Activated naive CD8-positive, alpha-beta T cell treated with anti-CD3 and anti-CD28 coated beads for 36 hours (primary cell): ENCODE measurements at places on chromosomes 4 and X. TPM values are rescaled to one million over a fixed set of nuclear protein-coding genes. Genes with fewer than 3 reads are reported as not detected.

RHOXF2 gene
- total RNA-seq = not detected

SGCB gene
- total RNA-seq = 8.2 TPM

- no peak for DNase-seq
These were observed 107.2 kb upstream of the NALF2 start for GRCh38 chrX:69396916-69397315.

DNA sequence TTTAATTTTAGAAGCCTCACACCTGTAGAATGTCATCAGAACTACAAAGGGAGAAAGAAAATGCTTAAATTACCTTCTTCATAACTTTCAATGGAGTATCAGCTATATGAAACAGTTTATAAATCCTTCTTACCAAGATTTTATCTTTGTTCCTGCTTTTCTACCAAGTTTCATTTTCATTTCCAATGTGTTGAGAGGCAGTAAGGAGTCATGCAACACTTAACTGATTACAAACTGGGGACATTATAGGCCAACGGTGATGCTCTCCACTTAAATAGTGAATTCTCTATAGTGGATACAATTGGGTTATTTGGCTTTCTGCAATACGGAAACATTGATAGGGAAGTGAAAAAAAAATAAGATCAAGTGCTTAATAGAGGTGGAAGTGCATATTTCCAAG lies 145.2 kb upstream of the FTHL17 start:
- no peak for DNase-seq

- peak; percentile 8 for DNase-seq
These were observed 5.8 kb upstream of the TET2 start for GRCh38 chr4:105140684-105141490.

DNA sequence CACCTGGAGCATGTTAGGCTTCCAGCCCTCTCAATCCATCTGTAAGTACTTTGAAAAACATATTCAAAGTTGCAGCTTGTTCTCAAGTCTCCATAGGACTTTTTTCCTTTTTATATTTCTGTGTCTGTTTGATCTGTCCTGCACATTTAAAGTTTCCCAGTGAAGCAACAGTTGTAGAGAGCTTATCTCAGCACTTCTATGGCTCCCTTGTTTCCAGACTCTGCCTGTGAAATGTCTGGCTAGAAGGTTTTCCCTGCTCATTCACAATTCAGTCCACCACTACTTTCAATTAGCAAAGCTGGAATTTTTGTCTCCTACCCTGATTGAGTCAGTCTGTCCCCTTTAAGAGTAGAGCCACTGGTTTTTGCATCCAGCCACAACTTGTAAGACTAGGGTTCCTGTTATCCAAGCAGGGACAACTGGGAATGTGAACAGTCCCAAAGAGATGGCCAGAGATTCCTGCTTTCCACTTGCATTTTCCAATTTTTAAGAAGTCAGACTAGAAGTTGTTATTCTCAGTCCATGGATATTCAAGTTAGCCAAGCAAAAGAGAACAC lies 116.1 kb downstream of the GASK1B start:
- DNase-seq = no peak

DNA sequence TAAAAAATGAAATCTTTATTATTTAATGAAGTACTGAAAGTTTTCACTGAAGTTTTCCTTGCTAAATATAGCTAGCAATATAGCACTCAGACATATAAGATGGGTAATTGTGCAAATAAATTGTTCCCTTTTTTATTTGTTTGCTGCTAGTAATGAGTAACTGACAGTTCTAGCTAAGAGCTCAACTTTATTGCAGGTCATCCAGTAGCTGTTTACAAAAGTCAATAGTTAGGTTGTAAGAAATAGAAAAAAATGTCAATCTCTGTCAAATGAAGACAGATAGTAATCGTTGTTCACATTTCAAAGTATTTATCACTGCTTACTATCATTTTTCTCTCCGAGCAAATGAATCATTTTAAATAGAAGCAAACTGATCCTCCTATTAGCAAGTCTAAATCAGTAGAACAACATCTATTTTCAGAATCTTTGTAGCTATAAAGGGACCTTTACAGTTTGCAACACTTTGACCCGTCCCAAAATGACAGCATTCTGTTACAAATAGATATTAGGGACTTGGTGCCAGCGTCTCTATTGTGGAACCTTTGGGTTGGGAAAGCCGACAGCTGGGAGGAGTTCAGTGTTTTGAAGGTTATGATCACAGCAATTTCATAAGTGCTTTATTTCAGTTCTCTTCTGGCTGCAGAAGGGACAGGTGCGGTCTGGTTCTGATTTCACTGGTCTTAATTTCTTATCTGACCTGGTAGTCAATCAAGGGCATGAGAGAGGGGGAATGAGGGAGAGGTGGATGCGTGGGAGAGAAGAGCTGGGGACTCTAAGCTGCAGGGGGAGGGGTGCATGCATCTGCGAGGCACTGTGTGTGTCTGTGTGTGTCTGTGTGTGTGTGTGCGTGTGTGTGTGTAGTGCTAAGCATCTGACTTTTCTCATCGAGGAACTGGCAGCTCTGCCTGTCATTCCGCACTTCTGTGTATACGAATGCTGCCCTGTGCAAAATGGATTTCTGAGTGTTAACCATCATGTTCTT lies 227.9 kb upstream of the PITX2 start:
- no peak for DNase-seq

DNA sequence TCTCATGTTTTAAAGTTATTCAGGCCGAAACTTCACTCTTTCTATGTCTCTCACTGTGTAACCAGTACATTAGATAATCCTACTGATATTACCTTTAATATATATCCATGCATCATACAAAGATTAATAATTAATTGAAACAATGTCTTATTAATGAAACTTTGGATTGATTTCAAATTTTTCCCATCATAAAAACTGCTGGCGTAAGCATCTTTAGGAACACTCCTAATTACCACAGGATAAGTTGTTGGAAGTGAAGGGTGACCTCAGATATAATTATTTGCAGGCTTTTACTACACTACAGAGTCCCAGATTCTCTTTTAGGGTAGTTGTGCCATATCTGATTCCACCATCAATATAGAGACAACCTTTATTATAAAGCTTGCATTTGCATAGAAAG lies 181.3 kb upstream of the SFRP2 start:
- no peak for DNase-seq

DNA sequence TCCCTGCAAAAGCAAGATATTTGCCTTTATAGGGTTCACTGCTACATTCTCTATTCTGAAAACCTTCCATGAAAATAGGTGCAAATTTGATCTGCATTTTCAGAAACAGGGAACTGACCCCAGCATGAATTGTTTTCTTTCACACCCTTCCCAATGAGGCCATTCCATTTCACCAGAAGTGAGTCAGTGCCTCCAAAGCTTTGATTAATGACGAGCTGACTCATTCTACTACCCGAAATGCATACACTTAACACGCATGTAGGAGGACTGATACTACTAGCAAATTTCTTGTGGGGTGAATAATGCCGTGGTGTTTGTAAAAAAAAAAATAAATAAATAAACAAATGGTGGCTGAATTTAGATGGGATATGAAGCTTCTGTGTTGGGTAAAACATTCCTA lies 146.9 kb upstream of the FGF13 start:
- no peak for DNase-seq

DNA sequence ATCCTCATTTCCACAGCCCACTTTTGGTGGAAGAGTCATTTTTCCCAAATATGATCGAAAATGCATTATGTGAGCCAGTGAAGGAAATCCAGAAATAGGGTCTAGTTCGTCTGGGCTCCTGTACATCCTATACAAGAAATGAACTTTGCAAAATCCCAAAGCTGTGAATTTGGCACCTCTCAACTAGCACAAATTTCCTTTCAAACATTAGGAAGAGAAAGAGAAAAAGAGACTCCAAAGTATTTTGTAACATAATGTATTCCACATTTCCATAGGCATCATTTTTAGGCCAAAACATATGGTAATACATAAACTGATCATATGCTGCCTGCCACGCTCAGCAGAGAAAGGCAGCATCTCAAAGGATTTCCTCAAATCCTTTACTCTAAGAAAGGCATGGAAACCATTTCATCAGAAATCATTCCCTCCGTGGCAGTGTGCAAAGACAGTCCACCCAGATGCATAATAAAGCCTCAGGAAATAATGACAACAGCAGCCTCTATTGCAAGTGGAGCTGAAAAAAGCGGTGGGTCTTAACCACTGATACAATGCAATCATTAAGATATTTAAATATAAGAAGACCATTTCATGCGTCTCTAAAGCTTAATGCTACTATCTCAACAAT lies 56.8 kb downstream of the ANOS1 start:
- no peak for DNase-seq

GRCh38 chr4:88244816-88245579 lies 39.4 kb downstream of the PPM1K start:
- peak; percentile 48 for DNase-seq

DNA sequence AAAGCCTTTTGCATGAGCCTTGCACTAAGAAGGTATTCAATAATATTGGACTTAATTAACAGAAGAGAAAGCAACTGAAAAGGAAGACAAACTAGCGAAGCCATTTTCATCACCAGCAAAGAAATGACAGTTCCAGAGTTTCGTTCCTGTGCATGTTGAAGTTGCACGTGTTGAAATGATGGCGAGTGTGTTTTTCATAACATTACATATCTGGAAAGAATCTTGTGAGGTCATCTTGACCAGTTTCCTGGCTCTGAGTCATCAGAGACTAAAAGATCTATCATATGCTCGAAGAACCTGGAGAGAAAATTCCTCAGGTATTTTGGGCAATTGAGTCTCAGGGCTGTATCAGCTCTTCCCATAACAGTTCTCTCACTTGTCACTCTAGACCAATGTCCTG lies 106.2 kb upstream of the MAML3 start:
- no peak for DNase-seq

DNA sequence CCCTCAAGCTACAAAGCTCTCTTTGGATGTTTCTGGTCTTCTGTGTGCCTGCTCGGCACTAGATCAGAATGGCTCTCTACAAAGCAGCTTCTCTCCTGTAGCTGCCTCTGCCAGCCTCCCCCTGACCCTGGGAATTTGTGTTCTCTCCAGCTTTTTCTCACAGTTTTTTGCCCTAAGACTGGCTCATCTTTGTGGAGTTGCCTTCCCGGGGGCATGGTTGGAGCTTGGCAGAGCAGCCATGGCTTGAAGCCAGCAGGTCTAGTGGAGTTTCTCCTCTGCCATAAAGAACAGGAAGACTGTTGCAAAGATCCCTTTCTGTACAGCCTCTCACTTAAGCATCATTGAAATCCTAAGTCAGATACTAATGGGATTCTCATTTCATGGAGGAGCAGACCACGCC lies 163.3 kb upstream of the MAMLD1 start:
- no peak for DNase-seq

- DNase-seq = no peak
These were observed 279.8 kb downstream of the BCOR start for GRCh38 chrX:39817754-39818470.

DNA sequence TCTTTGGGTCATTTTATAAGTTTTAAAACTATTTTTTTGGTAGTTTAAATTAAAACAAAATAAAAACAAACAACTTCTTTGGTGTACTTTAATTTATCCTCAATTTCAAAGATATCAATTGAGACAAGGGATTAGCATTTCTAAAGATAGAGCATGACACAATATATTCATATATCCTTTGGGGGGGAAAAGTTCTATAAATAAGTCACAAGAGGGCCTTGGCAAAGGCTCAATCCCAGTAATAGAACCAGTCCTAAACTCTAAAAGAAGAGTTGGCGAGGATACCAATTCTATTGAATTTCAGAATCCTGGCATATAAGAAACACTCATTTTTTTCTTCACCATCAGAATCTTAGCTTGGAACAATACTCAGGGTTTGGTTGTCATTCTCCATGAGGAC lies 89.7 kb downstream of the COL4A6 start:
- DNase-seq = no peak

PRRG3 gene
- total RNA-seq = not detected

BCORL1 gene
- total RNA-seq = 6.8 TPM

NXF2 gene
- total RNA-seq = not detected

AFP gene
- not detected for total RNA-seq

GRCh38 chr4:108772402-108772801 lies 9.5 kb upstream of the ETNPPL start:
- DNase-seq = no peak

DNA sequence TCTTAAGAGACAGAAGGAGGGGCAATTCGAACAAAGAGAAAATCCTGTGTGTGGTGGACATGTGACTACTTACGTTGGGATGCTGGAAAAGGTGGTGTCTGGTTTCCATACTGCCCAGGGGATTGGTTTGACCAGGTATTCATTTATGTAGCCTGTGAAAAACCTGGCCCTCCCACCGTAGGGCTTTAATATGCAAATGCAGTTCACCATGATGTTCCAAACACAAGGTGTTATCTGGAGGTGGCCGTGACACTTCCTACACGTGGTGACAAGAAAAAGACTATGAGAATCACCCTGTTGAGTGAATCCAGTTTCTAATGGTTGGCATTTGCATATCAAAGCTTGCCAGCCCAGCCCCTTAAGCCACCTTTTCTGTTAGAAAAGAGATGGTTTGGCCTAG lies 27.9 kb downstream of the UGT2B4 start:
- no peak for DNase-seq

GRCh38 chrX:69148946-69149345 lies 16.3 kb downstream of the PJA1 start:
- DNase-seq = no peak

FAM149A gene
- 0.82 TPM for total RNA-seq

GRCh38 chrX:21715337-21715736 lies 42.6 kb downstream of the SMPX start:
- no peak for DNase-seq
